ENCODE measurements at places on chromosomes 1 and 21. TPM values are rescaled to one million over a fixed set of nuclear protein-coding genes. Genes with fewer than 3 reads are reported as not detected.
A peak's percentile ranks its signal among the peaks of the same experiment; 100 is the strongest.

GRCh38 chr1:203133970-203134725 lies 6.6 kb downstream of the ADORA1 start:
- H3K27ac ChIP-seq: no peak overlapping the region
- no peak for DNase-seq
- no peak overlapping the region for H3K4me3 ChIP-seq
- peaks cover 16% of the 10 kb centered on the region for H3K4me1 ChIP-seq
- H3K27me3 ChIP-seq: peaks cover 68% of the 10 kb centered on the region

DNA sequence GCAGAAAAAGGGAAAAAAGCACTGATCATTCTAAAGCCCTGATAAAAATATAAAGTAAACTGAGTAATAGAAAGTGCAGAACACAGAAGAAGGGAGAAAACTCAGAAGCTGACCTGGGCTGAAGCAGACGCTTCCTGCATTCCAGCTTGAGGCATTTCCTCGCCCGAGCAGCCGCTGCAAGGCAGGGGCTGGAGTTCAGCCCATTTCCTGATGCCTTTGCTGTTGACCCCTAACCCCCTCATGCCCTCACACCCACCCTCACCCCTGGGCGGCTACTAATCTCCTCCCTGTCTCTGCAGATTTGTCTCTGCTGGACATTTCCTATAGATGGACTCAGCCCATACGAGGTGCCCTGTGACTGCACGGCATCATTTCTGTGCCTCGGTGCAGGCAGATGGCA lies 227.8 kb downstream of the NPHP4 start:
- no peak overlapping the region for H3K4me3 ChIP-seq
- H3K27me3 ChIP-seq: peaks cover 38% of the 10 kb centered on the region
- H3K4me1 ChIP-seq: no peaks in the 10 kb centered on the region
- DNase-seq: no peak
- no peak overlapping the region for H3K27ac ChIP-seq

DNA sequence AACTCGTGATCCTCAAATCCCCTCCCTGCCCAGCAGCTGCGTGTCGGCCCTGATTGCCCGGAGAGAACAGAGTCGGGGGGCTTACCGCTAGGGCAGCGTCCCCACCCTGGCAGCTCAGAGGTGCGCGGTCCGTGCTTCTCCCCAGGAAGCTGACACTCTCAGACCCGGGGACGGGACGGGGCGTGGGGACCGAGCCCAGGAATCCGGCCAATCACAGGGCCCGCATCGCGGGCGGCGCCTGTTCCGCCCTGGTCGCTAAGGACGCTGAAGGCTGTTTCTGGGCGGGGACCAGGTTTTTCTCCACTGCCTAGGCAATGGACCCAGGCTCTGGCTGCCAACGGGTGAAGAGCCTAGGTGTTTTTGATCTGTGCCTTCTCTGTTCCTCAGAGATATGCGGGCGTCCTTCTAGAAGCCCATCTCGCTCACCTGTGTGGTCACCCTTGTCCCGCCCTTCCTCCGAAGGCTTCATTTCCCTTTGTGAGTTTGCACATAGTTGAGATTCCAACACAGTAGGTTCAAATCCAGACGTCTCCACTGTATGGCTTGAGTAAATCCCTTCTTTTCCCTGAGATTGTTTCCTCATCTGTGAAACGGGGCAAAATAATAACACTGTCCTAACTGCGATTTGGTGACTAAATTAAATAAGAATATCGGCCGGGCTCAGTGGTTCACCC lies at the start of gene C1orf87:
Gene C1orf87, minus strand, starts transcription at position 166 of the 674 bp plus-strand sequence. CDS start 1,127 bp downstream, outside the sequence.
- H3K27me3 ChIP-seq: peaks cover 11% of the 10 kb centered on the region
- no peaks in the 10 kb centered on the region for H3K36me3 ChIP-seq
- H3K4me3 ChIP-seq: no peak within 1 kb of the TSS

- H3K36me3 ChIP-seq: no peaks in the 10 kb centered on the region
- H3K4me3 ChIP-seq: no peak overlapping the region
- no peaks in the 10 kb centered on the region for H3K27me3 ChIP-seq
- H3K27ac ChIP-seq: no peak overlapping the region
- no peaks in the 10 kb centered on the region for H3K4me1 ChIP-seq
- no peak for DNase-seq
These were observed 236.9 kb downstream of the SIPA1L2 start for GRCh38 chr1:232393010-232393409.

GRCh38 chr1:150619576-150620509 lies 9.6 kb downstream of the ENSA start:
- peak overlapping the region; percentile 62 for H3K27ac ChIP-seq
- peaks cover 30% of the 10 kb centered on the region for H3K4me1 ChIP-seq
- no peaks in the 10 kb centered on the region for H3K36me3 ChIP-seq
- no peak overlapping the region for H3K4me3 ChIP-seq

GRCh38 chr1:57109247-57109646 lies 143.4 kb upstream of the C8B start:
- no peak overlapping the region for H3K27ac ChIP-seq
- no peaks in the 10 kb centered on the region for H3K36me3 ChIP-seq
- no peak overlapping the region for H3K4me3 ChIP-seq
- no peaks in the 10 kb centered on the region for H3K4me1 ChIP-seq
- no peak for DNase-seq

DNA sequence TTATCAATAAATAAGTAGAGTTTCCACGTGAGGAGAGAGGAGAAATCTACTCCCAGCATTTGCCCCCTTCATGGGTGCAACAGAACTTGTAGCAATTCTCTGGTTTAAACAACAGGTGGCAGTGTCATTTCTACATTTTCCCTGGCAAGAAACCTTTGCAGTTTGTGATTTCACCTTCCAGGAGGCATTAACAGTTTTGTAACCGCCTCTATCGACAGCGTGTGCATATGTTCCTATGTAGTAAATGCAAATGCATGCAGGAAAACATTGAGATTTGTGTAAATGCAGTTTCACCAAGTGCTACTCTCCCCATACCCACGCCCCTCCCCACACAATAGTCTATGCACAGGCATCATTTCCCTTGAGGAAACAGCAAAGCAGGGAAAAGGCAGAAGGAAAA lies 494.7 kb downstream of the SMYD3 start:
- no peaks in the 10 kb centered on the region for H3K36me3 ChIP-seq
- no peak overlapping the region for H3K27ac ChIP-seq
- peaks cover 4% of the 10 kb centered on the region for H3K4me1 ChIP-seq
- no peaks in the 10 kb centered on the region for H3K27me3 ChIP-seq
- no peak for DNase-seq
- H3K4me3 ChIP-seq: no peak overlapping the region

GRCh38 chr1:190472494-190472893 lies 5.2 kb downstream of the BRINP3 start:
- no peak overlapping the region for H3K27ac ChIP-seq
- peaks cover 17% of the 10 kb centered on the region for H3K27me3 ChIP-seq
- no peak overlapping the region for H3K4me3 ChIP-seq
- H3K36me3 ChIP-seq: no peaks in the 10 kb centered on the region
- DNase-seq: no peak

DNA sequence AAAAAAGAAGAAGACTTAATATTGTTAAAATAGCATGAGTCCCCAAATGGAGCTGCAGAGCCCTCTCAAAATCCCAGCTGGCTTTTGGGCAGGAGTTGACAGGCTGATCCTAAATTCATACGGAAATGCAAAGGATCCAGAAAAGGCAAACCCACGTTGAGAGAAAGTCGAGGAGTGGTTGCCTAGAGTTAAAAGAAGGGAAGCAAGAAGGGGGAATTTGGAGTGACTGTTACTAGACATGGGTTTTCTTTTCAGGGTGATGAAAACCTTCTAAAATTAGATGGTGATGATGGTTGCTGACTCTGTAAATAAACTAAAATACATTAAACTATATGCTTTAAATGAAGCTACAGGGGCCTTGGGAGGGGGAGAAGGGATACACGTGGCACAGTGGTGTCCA lies 1.6 kb downstream of the DNMT3L start:
- no peak for DNase-seq
- no peak overlapping the region for H3K4me3 ChIP-seq
- H3K4me1 ChIP-seq: no peaks in the 10 kb centered on the region
- no peaks in the 10 kb centered on the region for H3K27me3 ChIP-seq

DNA sequence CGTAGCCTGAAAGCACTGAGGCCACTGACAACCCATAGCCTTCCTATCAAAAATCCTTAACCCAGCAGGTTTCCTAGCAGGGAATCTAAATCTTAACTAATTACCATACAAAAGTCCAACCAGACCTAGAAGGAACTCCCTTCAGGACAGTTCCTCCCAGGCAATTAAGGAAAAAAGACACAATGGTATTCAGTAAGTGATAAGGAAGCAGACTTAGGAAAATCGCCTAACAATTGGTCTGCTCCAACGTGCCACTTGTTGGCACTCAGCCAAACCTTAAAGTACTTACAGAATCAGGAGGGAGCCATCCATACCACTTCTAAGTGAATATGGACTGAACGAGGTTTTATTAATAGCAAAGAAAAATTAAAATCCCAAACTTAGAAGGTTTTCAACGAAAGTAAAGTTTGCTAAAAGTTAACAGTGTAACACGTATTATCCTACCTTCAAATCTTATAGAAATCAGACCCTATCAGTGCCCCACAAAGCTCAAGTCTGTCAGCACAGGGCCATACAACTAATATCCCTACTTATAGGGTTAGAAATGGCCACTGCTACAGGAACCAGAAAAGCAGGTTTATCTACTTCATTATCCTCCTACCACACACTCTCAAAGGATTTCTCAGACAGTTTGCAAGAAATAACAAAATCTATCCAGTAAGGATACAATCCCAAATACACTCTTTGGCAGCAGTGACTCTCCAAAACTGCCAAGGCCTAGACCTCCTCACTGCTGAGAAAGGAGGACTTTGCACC lies 29.0 kb downstream of the SPATA6 start:
- H3K27ac ChIP-seq: no peak overlapping the region
- no peak for DNase-seq
- no peaks in the 10 kb centered on the region for H3K36me3 ChIP-seq
- no peaks in the 10 kb centered on the region for H3K27me3 ChIP-seq

GRCh38 chr1:94783342-94784189 lies 36.6 kb upstream of the SLC44A3 start:
- peaks cover 7% of the 10 kb centered on the region for H3K4me1 ChIP-seq
- no peaks in the 10 kb centered on the region for H3K36me3 ChIP-seq
- H3K27me3 ChIP-seq: no peaks in the 10 kb centered on the region
- no peak overlapping the region for H3K4me3 ChIP-seq

BSND gene
- not detected for total RNA-seq

PTGER3 gene
- total RNA-seq: 1.0 TPM

SH2D1B gene
- total RNA-seq: 0.68 TPM

NRDC gene
- 156 TPM for total RNA-seq

ACKR1 gene
- 65.3 TPM for total RNA-seq
